ENCODE measurements at places on chromosomes 7 and 10. TPM values are rescaled to one million over a fixed set of nuclear protein-coding genes. Genes with fewer than 3 reads are reported as not detected.

Gene LAMB1
- 0.16 TPM for total RNA-seq

Gene AKR1C3
- 0.75 TPM for total RNA-seq

Gene HKDC1
- total RNA-seq, result 0.30 TPM

Gene SLC12A9
- total RNA-seq, result 15.6 TPM

DNA sequence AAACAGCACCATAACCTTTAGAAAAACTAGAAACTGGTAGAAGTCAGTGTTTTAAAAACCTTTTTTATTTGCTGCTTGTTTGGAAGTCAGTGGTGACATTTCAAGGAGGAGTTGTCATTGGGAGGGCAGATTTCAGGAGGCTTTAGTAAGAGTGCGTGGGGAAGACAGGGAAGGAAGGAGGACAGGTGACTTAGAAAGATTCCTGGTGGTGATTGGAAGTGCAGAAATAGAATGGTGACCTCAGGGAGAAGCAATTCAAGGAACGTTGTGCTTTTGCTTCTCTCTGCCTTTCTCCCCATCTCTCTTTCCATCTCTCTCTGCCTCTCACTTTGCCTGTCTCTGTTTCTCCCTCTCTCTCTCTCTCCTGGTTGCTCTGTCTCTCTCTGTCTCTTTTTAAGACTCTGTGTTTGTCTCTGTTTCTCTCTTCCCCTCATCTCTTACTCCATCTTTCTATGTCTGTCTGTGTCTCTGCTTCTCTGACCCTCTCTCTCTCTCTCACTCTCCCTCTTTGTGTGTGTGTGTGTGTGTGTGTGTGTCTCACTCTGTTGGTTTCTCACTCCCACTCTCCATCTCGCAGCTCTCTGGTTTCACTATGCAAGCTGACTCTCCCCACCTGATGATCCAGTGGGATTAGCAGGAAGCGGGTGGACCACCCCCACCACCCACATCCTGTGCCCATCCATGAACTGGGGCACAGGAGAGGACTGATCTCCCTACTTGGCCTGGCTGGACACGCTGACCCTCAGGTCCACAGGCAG is 10.9 kb upstream of the PFKP start:
- peaks cover 7% of the 10 kb centered on the region for H3K27me3 ChIP-seq
- no peak overlapping the region for H3K27ac ChIP-seq
- peaks cover 4% of the 10 kb centered on the region for H3K4me1 ChIP-seq
- no peaks in the 10 kb centered on the region for H3K36me3 ChIP-seq
- DNase-seq, result no peak
- no peak overlapping the region for H3K4me3 ChIP-seq

DNA sequence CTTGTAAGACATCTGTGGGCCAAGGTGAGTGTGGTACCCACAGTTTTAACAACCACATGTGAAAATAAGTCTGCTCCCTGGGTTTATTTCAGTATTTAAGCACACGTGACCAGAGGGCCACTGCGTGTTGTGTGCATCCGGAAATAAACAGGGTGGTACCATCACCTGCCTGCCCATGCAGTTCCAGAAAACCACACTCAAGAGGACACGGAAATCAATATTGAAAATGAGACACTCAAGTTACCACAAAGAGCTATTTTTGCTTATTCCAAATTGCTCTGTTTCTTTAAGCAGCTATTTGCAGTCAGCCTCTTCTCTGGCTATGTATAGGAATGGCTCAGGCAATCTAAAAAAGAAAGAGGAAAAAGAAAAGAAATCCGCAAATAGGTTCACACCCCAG is 71.8 kb upstream of the LOXL4 start:
- H3K4me1 ChIP-seq, result no peaks in the 10 kb centered on the region
- H3K36me3 ChIP-seq, result no peaks in the 10 kb centered on the region

DNA sequence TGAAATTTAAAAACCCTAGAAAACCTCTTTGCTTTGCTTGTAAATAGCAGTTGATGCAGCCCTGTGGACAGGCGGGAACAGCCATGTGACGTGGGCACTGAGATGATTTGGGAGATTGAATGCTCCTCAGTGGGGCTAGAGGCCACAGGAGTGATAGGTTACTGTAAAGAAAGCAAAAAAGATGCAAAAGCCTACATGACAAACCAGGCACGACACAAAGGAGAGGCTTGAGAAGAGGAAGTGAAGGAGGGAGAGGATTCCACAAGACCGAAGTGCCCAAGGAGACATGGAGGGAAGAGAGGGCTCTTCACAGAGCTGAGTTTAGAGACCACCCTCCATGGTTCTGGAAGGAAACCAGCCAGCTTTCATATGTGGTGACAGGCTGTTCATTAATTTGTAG is 25.7 kb downstream of the IKZF1 start:
- DNase-seq, result peak; percentile 19
- no peak overlapping the region for H3K27ac ChIP-seq
- H3K4me1 ChIP-seq, result peaks cover 37% of the 10 kb centered on the region
- peaks cover 52% of the 10 kb centered on the region for H3K36me3 ChIP-seq
- no peaks in the 10 kb centered on the region for H3K27me3 ChIP-seq
- H3K4me3 ChIP-seq, result no peak overlapping the region

- no peak for DNase-seq
- H3K27me3 ChIP-seq, result no peaks in the 10 kb centered on the region
- no peak overlapping the region for H3K4me3 ChIP-seq
- H3K27ac ChIP-seq, result no peak overlapping the region
- no peaks in the 10 kb centered on the region for H3K4me1 ChIP-seq
These were observed 223.4 kb downstream of the MGMT start for GRCh38 chr10:129690248-129691070.

GRCh38 chr10:71382757-71383156 is 14.0 kb upstream of the CDH23 start:
- no peaks in the 10 kb centered on the region for H3K27me3 ChIP-seq
- no peak for DNase-seq
- no peaks in the 10 kb centered on the region for H3K36me3 ChIP-seq
- H3K4me1 ChIP-seq, result peaks cover under 1% of the 10 kb centered on the region
- H3K4me3 ChIP-seq, result no peak overlapping the region

DNA sequence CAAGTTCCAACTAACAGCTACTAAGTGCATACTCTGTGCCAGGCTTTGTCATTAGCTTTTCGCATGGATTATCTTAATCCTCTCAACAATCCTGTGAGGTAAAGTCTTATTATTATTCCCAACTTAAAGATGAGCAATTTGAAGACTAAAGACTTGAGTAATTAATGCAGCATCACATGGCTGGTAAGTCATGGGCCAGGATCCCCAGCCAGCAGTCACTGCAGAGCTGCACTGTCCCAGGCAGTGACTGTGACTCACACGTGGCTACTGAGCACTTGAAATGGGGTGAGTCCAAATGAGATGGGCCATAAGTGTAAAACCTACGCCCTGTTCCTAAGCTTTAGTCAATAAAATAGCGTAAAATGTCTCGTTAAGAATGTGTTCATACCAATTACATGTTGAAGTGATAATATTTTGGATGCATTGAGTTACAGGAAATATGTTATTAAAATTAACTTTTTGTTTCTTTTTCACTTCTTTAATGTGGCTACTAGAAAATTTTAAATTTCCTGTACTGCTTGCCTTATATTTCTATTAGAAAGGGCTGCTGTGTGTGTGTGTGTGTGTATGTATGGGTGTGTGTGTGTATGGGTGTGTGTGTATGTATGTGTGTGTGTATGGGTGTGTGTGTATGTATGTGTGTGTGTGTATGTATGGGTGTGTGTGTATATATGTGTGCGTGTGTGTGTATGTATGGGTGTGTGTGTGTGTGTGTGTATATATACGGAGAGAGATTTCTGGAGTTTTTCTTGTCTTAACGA is 756.3 kb downstream of the AUTS2 start:
- peak; percentile 13 for DNase-seq
- no peaks in the 10 kb centered on the region for H3K36me3 ChIP-seq
- peaks cover 9% of the 10 kb centered on the region for H3K4me1 ChIP-seq
- no peaks in the 10 kb centered on the region for H3K27me3 ChIP-seq
- H3K4me3 ChIP-seq, result no peak overlapping the region
- no peak overlapping the region for H3K27ac ChIP-seq

- H3K4me3 ChIP-seq, result no peak overlapping the region
- no peak for DNase-seq
- peaks cover 2% of the 10 kb centered on the region for H3K36me3 ChIP-seq
These were observed 78.6 kb upstream of the ADRB1 start for GRCh38 chr10:113965077-113965476.

- H3K4me3 ChIP-seq, result no peak overlapping the region
- H3K27ac ChIP-seq, result peak overlapping the region; percentile 70
- H3K36me3 ChIP-seq, result peaks cover 77% of the 10 kb centered on the region
- DNase-seq, result no peak
These were observed 69.5 kb downstream of the ARID5B start for GRCh38 chr10:61971003-61971325.

DNA sequence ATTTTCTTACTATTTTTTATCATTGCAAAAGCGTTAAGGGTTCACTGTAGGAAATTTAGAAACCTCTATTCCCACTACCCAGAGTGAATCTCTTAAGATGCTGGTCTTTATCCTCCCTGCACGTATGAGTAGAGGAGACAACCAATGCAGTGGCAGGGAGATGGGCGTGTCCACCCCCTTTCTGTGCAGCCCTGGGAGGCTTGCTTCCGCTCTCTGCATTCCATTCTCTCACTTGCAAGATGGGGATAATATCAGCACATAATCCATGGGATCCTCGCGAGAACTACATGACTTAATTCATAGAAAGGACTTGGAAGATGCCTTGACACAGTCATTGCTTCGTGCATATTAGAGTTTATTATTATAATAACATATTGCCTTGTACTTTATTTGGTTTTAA is 196.2 kb downstream of the KLF6 start:
- H3K36me3 ChIP-seq, result no peaks in the 10 kb centered on the region
- no peaks in the 10 kb centered on the region for H3K4me1 ChIP-seq
- no peak for DNase-seq
- no peak overlapping the region for H3K27ac ChIP-seq
- H3K27me3 ChIP-seq, result peaks cover 3% of the 10 kb centered on the region

- H3K27me3 ChIP-seq, result peaks cover 13% of the 10 kb centered on the region
- H3K27ac ChIP-seq, result no peak overlapping the region
- H3K4me1 ChIP-seq, result no peaks in the 10 kb centered on the region
- no peak for DNase-seq
- H3K36me3 ChIP-seq, result no peaks in the 10 kb centered on the region
These were observed 22.9 kb upstream of the NANOS1 start for GRCh38 chr10:119006451-119007210.

DNA sequence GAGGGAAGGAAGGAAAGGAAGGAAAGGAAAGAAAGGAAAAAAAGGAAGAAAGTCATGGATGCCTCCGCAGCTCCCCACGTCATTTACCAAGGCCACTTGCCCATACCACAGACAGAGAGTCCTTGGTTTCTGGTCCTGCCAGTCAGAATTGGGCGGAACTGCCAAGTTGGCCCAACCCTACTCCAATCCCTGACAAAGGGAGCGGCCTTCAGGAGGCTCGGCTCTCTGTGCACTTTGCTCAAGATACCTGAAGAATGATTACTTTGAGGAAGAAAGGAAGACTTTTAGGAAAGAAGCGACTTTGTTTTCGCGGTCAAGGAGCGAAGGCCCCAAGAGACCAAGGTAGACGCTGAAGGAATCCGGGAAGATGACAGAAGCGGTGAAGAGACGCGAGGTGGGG is 49.1 kb upstream of the FXYD4 start:
- no peaks in the 10 kb centered on the region for H3K36me3 ChIP-seq
- peaks cover 9% of the 10 kb centered on the region for H3K4me1 ChIP-seq
- peaks cover 2% of the 10 kb centered on the region for H3K27me3 ChIP-seq
- DNase-seq, result no peak
- H3K4me3 ChIP-seq, result no peak overlapping the region

DNA sequence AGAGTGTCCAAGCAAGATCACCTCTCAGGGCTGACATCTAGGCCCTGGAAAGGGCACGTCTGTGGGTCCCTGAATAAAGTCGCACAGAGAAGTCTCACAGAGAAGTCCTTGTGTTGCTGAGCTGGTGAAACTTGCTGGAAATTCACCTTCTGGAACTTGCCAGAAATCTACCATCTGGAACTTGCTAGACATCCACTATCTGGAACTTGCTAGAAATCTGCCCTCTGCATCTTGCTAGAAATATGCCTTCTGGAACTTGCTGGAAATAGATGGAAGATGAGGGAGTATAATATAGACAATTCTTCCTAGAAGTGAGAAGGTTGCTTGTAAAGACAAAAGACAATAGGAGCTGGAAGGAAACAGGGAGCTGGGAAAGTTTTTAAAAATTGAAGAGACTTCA is 5.4 kb upstream of the TAX1BP1 start:
- H3K27me3 ChIP-seq, result peaks cover 2% of the 10 kb centered on the region
- H3K27ac ChIP-seq, result no peak overlapping the region
- no peaks in the 10 kb centered on the region for H3K36me3 ChIP-seq
- DNase-seq, result no peak
- peaks cover 5% of the 10 kb centered on the region for H3K4me1 ChIP-seq

- no peak for DNase-seq
- H3K4me3 ChIP-seq, result no peak overlapping the region
- H3K27ac ChIP-seq, result no peak overlapping the region
- H3K4me1 ChIP-seq, result peaks cover 23% of the 10 kb centered on the region
- peaks cover 13% of the 10 kb centered on the region for H3K36me3 ChIP-seq
- H3K27me3 ChIP-seq, result no peaks in the 10 kb centered on the region
These were observed 98.9 kb upstream of the KIF5B start for GRCh38 chr10:32155075-32155516.

DNA sequence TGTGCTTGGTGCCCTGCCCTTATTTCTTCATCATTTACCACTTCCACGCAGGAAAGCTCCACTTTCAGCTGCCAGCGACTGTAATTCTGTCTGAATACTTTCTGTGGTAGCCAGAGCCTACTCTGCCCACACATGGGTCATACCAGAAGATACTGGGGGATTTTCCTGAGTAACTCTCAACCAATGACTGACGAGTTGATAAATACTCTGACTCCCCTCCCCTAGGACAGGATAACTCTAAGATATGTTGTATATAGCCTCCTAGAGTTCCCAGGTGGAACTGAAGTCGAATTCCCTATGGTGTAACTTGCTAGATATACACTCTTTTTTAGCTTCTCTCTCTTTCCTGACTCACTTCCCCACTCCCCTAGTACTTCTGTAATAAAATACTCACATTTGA is 29.8 kb downstream of the SEM1 start:
- H3K27me3 ChIP-seq, result no peaks in the 10 kb centered on the region
- peaks cover 37% of the 10 kb centered on the region for H3K36me3 ChIP-seq
- H3K4me3 ChIP-seq, result no peak overlapping the region
- H3K27ac ChIP-seq, result no peak overlapping the region

DNA sequence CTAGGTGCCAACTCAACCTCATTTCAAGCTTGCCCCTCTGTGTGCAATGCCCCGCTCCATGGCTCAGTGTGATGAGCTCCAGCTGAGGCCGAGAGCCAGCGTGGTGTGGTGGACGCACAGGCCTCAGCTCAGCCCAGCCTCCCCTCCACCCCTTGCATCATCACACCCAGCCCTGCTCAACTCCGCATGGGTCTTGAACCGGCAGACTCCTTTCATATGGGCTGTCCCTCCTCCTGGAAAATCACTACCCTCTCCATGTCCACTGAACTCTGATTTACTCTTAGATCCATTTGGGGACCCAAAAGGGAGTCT is 16.6 kb upstream of the SLC18A3 start:
- H3K4me1 ChIP-seq, result no peaks in the 10 kb centered on the region
- no peaks in the 10 kb centered on the region for H3K36me3 ChIP-seq
- no peak overlapping the region for H3K4me3 ChIP-seq
- H3K27ac ChIP-seq, result no peak overlapping the region

- H3K36me3 ChIP-seq, result peaks cover 24% of the 10 kb centered on the region
- no peak overlapping the region for H3K4me3 ChIP-seq
- H3K27me3 ChIP-seq, result peaks cover 7% of the 10 kb centered on the region
- peaks cover 3% of the 10 kb centered on the region for H3K4me1 ChIP-seq
- no peak overlapping the region for H3K27ac ChIP-seq
These were observed 26.7 kb downstream of the SHH start for GRCh38 chr7:155785536-155785935.

- H3K36me3 ChIP-seq, result no peaks in the 10 kb centered on the region
- no peaks in the 10 kb centered on the region for H3K4me1 ChIP-seq
- H3K27me3 ChIP-seq, result peaks cover 2% of the 10 kb centered on the region
- H3K27ac ChIP-seq, result no peak overlapping the region
- no peak for DNase-seq
These were observed 209.2 kb upstream of the FAM3C start for GRCh38 chr7:121605317-121605680.

Data from activated CD4-positive, alpha-beta T cell treated with anti-CD3 and anti-CD28 coated beads for 36 hours (primary cell).